Activated gamma-delta T cell treated with Interleukin-2 at 50 U/mL for 16 hours (primary cell): ENCODE measurements at places on chromosomes 1 and 21.

DNA sequence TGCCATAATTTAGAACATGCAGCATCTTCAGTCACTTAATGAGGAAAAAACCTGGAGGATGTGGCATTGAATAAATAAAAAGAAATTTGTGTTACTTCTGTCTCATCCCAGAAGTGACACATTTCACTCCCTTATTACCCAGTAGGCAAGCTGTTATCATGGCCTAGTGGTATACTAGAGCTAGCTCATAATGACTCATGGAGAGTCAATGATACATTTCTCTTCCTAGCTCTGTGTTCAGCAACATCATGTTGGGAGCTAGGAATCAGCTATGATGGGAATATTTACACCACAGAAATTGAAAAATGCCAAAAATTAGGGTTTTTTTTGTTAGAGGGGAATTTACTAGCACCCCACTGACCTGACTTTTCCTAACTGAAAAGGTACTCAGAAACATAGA, 182.7 kb downstream of the HMCN1 start:
- DNase-seq: no peak

DNA sequence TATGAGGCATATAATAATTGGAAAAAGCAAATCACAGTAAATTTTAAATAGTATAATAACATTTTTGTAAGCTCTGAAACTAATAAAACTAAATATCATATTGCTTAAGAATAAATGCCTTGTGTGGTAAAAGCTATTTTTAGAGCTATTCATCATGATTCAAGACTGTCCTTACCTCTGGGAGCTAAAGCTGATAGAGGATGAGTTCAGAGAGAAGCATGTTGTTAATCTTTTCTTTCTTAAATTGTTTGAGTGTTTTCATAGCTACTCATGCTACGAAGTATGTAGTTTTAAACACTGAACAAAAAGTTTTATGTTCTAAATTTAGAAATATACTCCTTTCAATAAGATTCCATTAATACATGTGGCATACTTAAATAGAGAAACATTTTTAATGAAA, 30.5 kb downstream of the IFI16 start:
- no peak for DNase-seq

GRCh38 chr1:214385428-214385827, 104.5 kb downstream of the SMYD2 start:
- no peak for DNase-seq

GRCh38 chr21:28761674-28762356, 230.9 kb downstream of the LTN1 start:
- no peak for DNase-seq

DNA sequence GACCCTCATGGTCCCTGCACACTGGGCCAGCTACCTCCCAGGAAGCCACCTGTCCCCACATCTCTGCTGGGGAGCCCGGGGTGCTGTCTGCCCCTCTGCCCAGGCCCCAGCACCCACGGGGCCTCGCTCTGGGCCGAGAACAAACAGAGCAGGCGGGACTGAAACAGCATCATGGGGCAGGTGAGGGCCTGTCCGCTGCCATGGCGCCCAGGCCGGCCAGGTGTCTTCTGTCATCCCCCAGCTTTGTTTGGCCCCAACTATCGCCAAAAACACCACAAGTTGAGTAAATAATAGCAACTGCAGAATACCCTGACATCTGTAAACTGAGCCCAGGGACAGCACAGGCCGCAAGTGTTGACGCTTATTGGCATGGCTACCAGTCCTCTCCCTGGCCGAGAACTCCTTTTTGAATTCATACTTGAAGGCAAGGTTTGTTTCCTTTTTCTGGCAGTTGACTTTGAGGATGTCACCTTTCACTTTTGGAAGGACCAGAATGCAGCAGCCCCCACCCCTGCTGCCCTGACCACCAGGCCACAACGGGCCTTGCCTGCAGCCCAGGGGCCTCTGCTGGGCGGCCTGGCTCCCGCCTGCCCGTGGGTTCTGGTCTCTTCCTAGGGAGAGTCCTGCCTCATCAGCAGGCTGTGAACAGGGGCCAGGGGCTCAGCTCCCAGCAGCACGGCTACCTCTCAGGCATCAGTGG, 152.7 kb downstream of the CASZ1 start:
- DNase-seq: no peak

- no peak for DNase-seq
Measured at GRCh38 chr1:228270032-228270431, 62.2 kb downstream of the OBSCN start.

DNA sequence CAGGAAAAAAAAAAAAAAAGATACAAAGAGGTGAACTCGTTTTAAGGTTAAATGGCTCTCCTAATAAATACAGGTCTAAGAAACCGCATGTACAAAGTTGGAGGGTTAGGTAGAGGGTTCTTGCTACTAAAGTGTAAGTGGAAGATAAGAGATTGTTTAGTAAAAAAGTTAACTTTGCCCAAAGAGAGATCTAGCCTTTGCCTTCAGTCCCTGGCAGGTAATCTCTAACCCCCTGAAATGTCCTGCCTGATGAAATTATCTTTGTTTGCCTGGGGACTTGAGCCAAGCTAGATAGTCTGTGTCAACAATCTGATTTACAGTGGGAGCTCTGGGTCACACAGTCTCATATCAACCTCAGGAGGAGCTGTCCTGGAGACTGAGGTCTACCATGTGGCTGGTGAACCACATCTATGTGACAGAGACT, 57.6 kb downstream of the TRIM33 start:
- no peak for DNase-seq

- DNase-seq: no peak
Measured at GRCh38 chr1:42385283-42385682, 4.7 kb downstream of the RIMKLA start.

- no peak for DNase-seq
Measured at GRCh38 chr21:42096566-42096965, 25.4 kb downstream of the UMODL1 start.

- no peak for DNase-seq
Measured at GRCh38 chr1:20634065-20634593, 871 bp downstream of the PINK1 start.

GRCh38 chr1:20348326-20348915, 57.7 kb downstream of the VWA5B1 start:
- no peak for DNase-seq

DNA sequence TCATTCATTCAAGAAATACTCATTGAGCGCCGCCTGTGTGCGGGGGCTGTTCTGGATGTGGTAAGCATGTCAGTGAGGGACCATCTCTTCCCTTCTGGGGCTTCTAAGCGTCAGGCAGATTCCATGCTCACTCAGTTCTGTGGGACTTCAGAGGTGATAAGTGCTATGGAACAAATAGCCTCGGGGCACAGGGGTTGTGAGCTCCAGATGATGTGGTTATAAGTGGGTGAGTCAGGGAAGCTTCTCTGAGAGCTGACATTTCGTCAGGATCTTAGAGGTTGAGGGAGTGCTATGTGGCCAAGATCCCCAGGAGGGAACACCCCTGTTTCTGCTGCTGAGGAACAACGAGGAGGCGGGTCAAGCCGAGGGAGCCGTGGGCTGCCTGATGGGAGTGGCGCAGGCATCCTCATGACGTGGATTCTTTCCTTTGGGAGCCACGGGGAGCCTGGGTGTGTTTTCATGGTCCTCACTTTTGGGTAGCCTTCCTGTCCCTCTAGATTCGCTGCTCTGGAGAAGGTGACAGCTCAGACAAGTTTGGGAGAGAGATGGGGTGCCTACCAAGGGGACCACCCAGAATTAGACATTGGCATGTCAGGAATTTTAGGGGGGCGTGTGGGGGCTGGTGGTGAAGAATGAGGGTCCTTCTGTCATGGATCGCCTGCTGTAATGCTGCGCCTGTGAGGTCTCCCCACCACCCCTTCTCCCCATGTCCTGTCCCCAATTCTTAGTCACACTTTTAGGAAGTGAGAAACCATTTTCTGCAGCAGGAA, 38.5 kb downstream of the HUNK start:
- DNase-seq: no peak

DNA sequence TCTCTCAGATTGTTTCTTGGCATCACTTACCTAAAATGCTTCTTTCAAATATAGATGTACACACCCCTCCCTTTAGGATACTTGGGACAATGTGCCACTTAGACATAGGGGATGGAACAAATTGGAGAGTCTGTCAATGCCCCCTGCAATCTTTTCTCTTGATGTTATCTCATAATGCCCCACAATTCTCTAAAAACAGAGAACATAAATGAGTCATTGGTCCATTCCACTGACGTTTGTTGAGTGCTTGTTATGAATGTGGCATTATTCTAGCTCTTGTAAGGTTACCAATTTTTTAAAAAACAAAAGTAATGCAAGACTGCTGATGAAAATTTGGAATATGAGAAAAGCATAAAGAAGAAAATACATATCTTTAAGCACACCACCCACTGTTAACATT, 5.6 kb upstream of the SMIM11 start:
- no peak for DNase-seq

GRCh38 chr21:44994047-44994694, 54.3 kb downstream of the SLX9 start:
- no peak for DNase-seq

GRCh38 chr1:8427493-8427892, 109.6 kb downstream of the SLC45A1 start:
- peak; percentile 20 for DNase-seq

DNA sequence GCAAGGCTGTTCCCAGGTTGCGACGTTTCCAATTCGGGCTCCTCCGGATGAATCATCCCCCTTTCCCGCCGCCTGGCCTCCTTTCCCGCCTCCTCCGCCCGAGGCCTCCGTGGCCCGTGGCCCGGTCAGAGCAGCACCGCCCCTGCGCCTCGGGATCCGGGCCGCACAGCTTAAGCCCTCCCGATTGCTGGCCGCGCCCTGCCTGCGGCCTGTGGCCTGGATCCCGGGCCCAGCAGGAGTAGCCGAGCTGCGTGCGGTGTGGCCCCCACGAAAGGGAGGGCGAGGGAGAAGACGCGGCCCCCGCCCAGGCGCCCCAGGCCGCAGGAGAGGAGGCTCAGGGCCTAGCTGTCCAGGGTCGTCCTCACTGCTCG, 1.0 kb downstream of the TMEM200B start:
- no peak for DNase-seq

- DNase-seq: no peak
Measured at GRCh38 chr1:186492531-186493291, 31.8 kb upstream of the PDC start.

GRCh38 chr21:41024746-41025254, 143.2 kb upstream of the BACE2 start:
- DNase-seq: no peak

GRCh38 chr1:5637171-5637570, 355.1 kb downstream of the NPHP4 start:
- no peak for DNase-seq

- DNase-seq: no peak
Measured at GRCh38 chr1:150152772-150153456, 3.2 kb downstream of the PLEKHO1 start.

DNA sequence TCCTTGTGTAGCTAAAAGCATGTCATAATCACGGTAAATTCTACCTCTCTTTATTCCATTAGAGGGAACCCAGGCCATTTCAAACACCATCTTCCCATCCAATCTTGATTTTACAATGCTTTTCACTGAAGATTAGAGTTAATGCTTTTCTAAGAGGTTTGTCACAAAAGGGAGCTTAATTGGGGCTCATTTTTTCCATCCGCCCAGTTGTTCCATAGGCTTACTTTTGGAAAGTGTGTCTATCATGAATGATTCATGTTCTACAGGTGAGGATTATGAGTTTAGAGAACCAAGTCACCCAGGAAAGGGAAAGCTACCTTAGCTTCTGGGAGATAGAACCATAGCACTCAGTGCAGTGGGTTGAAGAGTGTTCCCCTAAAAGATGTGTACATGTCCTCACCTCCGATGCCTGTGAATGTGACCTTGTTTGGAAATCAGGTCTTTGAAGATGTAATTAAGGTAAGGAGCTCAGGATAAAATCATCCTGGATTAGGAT, 286.9 kb upstream of the RUNX1 start:
- no peak for DNase-seq

DNA sequence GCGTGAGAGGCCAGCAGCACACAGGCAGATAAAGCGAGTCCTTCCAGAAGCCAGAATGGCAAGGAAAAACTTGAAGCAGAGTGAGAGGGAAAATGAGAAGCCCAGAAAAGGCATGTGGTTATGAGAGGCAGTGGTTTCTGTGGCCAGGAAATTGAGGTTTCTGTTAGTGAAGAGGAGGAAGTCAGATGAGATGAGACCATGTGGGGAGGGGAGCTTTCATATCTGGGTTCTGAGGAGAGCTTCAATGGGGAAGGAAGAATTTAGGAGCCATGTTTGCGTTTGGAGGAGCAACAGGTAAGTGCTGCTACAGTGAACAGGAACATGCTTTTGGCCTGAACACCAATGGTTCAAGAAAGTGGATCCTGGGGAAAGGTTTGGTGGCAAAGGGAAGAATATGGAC, 6.1 kb upstream of the CD1A start:
- peak; percentile 22 for DNase-seq

DNA sequence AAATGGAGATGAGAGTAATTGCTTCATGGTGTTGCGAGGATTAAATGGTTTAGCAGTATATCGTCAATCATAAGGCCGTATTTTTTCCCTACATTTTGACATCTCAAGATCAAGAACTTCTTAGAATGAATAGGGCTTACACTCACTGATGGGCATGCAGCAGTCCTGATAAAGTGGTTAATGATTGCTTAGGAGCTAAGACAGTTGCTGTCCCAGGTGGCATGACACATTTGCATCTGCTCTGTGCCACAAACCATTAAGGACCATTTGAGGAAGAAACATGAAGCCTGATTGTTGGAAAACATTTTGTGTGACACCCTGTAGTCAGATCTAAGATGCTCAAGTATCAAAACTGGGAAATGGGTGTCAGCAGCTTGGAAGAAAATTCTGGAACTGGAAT, 81.0 kb upstream of the SGIP1 start:
- DNase-seq: no peak

- no peak for DNase-seq
Measured at GRCh38 chr1:47725000-47725473, 272.1 kb downstream of the TRABD2B start.

- no peak for DNase-seq
Measured at GRCh38 chr21:38268864-38269575, 12.2 kb downstream of the KCNJ15 start.

GRCh38 chr1:57736940-57737339, 313.1 kb upstream of the DAB1 start:
- DNase-seq: no peak

GRCh38 chr1:240508950-240509349, 103.0 kb downstream of the GREM2 start:
- no peak for DNase-seq

GRCh38 chr21:42236014-42236413, 17.1 kb downstream of the ABCG1 start:
- DNase-seq: no peak

- no peak for DNase-seq
Measured at GRCh38 chr1:33660956-33661355, 188.5 kb downstream of the ZSCAN20 start.

GRCh38 chr1:1929639-1930545, 10.8 kb upstream of the TMEM52 start:
- DNase-seq: no peak

DNA sequence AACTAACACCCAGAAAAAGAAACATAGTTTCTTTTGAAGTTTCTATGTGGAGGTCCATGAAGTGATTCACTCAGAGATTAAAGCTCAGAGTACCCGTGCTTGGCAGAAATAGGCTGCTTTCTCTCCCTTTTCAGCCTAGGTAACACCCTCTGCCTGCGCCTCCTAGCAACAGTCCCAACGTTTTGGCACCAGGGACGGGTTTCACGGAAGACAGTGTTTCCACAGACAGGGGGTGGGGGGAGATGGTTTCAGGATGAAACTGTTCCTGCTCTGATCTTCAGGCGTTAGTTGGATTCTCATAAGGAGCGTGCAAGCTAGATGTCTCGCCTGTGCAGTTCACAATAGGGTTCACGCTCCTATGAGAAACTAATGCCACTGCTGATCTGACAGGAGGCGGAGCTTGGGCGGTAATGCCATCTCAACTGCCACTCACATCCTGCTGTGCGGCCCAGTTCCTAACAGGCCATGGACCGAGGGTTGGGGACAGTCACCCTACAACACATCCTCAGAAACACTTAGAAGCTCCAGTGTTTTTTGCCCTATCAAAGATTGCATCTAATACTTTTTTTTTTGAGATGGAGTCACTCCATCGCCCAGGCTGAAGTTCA, 53.2 kb downstream of the CHML start:
- DNase-seq: no peak
